ENCODE measurements at places on chromosomes 12 and 14.

DNA sequence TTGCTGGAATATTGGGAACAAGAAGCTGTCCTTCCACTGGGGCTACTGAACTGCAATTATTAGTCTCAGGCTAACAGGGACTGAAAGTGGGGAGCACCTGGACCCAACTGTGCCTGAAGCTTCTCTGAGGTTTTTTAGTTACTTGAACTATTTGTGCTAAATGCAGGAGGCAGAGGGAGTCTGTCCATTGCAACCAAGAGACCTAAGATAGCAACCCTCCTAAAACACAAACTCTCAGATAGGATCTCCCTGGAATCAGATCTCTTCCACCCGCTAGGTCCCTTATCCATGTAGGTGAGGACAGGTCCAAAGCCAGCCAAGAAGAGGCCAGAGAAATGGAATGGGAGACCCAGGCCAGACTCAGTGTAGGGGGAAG lies 58.1 kb downstream of the NCOR2 start:
- no peak for DNase-seq

- DNase-seq = no peak
Measured at GRCh38 chr12:121813951-121814350, 10.1 kb downstream of the SETD1B start.

DNA sequence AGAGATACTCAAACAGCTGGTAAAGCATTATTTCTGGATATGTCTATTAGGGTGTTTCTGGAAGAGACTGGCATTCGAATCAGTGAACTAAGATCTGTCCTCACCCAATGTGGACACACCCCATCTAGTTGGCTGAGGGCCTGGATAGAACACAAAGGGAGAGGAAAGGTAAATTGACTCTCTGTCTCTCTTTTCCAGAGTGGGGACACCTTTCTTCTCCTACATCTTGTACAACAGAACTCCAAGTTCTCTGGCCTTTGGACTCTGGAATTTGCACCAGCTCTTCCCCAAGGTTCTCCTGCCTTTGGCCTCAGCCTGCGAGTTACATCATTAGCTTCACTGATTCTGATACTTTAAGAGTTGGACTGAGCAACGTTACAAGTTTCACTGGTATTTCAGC lies 1253.9 kb downstream of the SLC16A7 start:
- no peak for DNase-seq

DNA sequence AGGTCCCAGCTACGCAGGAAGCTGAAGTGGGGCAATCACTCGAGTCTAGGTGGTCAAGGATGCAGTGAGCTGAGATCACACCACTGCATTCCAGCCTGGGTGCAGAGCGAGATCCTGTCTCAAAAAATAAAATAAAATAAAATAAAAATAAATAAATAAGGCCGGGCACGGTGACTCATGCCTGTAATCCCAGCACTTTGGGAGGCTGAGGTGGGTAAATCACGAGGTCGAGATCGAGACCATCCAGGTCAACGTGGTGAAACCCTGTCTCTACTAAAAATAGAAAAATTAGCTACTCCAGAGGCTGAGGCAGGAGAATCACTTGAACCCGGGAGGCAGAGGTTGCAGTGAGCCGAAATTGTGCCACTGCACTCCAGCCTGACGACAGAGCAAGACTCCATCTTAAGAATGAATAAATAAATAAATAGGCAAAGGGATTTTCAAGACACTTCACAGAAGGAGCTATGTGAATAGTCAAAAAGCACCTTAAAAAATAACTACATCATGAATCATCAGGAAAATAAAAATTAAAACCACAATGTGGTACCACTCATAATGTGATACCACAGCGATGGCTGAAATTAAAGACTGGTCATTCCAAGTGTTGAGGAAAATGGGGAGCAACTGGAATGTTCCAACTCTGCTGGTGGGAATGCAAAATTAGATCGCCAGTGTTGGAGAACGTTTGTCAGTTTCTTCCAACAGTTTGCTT lies 92.9 kb upstream of the TBX3 start:
- DNase-seq = no peak

GRCh38 chr14:103385929-103386712 lies 906 bp downstream of the MARK3 start:
- DNase-seq = peak; percentile 20

- DNase-seq = no peak
Measured at GRCh38 chr12:64390275-64390851, at the start of gene C12orf56. Gene C12orf56 (minus strand): TSS chr12:64390758. CDS start chr12:64390565, 193 bp downstream.

DNA sequence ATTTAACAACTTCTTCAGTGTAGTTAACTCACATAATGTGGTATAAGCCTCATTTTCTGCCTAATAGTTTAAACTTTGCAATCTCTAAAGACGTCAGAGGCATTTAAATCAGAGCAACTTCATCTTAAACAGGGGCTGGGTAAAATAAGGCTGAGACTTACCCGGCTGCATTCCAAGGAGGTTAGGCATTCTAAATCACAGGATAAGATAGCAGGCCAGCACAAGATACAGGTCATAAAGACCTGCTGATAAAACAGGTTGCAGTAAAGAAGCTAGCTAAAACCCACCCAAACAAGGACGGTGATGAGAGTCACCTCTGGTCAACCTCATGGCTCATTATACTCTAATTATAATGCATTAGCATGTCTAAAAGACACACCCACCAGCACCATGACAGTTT lies 115.6 kb upstream of the PKP2 start:
- no peak for DNase-seq

GRCh38 chr14:51786227-51786626 lies 74.2 kb upstream of the GNG2 start:
- DNase-seq = no peak

- DNase-seq = no peak
Measured at GRCh38 chr14:35201066-35201465, 78.7 kb downstream of the PRORP start.

DNA sequence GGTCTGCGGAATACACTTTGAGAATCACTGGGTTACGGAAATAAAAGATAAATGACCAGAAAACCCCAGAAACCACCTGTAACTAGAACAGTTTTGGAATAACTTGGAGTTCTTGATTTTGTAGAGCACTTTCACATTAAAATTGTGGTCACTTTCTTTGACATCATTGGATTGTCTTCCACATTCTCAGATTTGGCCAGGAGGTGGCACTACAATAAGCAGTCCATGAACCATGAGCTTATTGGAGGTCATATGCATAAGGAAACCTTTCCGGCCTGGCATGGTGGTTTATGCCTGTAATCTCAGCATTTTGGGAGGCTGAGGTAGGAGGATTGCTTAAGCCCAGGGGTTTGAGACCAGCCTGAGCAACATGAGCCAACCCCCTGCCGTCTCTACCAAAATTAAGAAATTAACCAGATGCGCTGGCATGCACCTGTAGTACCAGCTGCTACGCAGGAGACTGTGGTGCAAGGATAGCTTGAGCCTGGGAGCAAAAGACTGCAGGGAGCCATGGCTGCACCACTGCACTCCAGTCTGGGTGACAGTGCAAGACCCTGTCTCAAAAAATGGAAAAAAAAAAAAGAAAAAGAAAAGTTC lies 107.7 kb upstream of the CAND1 start:
- DNase-seq = peak; percentile 6

DNA sequence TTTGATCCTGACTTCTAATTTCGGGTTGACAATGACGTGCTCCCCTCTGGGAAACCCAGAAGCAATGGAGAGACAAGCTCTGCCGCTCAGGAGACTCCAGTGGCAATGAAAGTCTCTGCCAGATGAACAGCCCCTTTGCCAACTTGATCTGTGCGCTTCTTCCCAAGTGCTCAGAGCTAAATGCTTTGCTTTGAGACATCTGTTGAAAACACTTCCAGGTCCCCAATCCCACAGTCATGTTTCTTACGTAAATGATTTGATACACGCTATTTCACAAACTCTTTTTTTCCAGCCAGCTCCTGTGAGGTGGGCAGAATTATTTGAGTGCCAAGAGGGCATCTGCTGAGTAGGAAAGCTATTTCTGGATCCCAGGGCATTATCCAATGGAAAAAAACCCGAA lies 147.6 kb downstream of the RIMBP2 start:
- no peak for DNase-seq

- DNase-seq = no peak
Measured at GRCh38 chr12:24133384-24133783, 183.9 kb upstream of the SOX5 start.

DNA sequence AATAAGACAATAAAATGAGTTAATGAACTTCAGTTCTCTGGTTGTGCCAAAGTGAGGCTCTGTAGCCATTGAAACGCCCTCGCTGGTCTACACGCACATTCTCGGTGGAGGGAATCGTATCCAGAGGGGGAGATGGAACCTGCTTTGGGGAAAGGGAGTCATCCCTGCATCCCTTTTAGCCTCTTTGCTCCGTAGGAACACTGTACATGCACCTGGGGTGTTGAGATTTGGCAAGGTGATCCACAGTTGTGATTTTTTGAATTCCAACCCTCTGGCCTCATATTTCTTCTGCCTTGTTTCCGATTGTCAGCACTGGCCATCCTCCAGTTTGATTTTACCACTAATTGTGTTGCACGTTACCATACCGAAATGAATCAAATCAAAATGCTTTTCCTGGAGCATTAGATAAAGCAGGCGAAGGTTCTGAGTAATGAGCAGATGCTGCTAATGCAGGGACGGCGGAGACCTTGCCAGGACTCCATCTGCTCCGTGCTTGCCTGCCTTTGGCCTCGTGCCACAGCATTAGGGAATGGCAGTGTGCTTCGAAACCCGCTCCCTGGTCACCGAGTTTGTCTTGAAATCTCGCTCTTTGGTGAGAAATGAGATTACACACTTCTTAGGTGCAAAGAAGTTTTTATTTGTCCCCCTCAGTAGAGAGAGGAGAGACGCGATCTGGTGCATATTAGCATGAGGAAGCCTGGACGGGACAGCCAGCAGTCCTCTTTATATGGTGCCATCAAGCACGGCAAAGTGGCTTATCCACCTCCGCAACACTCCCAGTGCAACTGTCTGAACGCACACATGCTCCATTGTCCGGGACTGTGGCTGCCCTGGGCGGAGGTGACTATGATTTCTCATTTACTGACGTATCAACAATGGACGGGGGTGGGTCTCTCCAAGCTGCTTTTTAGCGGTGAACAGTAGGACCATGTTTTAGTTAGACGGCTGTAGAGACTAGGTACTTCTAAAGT lies 59.1 kb downstream of the FBXW8 start:
- DNase-seq = no peak

- no peak for DNase-seq
Measured at GRCh38 chr12:108906971-108907370, 27.1 kb downstream of the DAO start.

DNA sequence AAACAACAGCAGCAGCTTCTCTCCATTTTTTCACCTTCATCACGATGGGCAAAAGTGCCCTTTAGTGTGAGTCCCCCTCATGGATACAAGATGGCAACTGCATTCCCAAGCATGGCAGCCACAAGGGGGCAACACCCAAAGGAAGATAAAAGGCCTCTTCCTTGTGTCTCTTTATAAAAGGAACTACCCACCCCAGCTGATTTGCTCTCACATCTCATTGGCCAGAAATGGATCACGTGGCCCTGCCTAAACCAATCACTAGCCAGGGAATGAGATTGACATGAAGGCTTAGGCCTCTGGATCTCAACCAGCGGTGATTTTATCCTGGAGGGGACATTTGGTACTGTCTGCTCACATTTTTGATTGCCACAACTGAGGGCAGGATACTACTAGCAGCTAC lies 21.9 kb upstream of the IFT81 start:
- DNase-seq = no peak

GRCh38 chr12:49870501-49871262 lies 27.8 kb upstream of the BCDIN3D start:
- DNase-seq = no peak

DNA sequence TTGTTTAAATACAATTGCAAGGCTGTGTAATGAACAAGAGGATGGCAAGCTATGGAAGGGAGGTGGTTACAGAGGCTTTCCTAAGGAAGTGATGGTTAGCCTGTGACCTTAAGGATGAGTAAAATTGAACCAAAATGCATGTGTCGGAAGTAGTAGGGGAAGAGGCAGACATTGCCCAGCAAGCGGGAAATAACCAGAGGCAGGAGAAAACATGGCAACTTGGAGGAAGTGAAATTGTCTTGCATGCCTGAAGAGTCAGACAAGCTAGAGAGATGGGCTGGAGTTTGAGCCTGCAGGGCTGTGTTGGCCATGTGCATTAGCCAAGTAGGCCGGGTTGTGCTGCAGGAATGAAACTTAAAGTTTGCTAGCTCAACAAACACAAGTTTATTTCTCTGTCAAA lies 96.2 kb downstream of the BTG1 start:
- no peak for DNase-seq

GRCh38 chr14:94467728-94468520 lies 8.1 kb downstream of the SERPINA9 start:
- DNase-seq = no peak

DNA sequence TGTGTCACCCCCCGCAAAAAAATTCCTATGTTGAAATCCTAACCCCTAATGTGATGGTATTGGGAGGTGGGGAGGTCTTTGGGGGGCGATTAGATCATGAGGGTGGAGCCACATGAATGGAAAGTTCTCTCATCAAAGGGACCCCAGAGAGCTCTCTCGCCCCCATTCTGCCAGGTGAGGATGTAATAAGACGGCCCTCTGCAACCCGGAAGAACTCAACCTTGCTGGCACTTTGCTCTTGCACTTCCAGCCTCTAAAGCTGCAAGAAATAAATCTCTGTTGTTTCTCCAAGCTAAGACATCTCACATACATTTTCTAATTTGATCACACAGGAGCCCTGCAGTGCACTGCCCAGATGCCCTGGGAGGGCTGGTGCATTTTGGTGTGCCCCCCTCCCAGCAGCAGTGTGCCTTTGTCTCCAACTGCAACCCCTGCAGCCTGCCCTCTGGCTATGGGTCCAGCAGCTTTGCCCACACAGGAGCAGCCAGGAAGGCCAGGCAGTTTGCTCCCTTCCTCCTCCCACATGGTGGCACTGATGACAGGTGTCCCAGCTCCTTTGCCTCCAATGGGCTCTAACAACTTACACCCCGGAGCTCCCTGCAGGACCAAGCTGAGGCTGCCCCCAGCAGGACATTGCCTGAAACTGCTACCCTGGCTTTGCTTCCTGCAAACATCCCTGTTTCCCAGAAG lies 59.3 kb downstream of the C14orf132 start:
- no peak for DNase-seq

DNA sequence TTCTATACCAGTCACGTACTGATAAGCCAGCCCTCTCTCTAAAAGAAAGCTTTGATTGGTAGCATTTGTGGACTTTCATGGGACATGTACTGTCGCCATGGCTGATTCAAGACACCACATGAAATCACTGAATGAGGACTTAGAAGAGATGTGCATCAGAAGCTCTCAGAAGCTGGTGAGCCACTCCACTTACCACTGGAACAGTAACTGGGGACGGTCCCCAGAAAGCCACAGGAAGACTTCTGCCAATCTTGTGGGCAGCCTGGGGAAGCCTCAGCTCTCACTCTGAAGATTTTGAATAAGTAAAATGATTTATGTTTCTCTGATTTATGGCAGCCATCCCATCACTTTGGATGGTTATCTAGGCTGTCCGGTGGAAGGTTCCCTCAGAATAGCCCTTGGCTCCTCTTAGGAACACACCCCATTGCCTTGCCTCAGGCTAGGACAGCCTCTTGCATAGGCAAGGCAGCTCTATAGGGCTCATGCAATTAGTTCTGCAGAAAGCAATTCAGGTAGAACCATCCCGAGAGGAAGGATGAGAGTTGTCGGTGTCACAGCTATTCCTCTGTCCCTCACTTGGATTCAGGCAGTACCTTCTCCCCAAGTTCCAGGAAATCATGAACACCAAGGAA lies 9.8 kb downstream of the DHRS1 start:
- DNase-seq = no peak
